Esophagus mucosa (tissue), 1 donor: ENCODE measurements at places on chromosomes 1 and 21. TPM values are rescaled to one million over a fixed set of nuclear protein-coding genes. Genes with fewer than 3 reads are reported as not detected.
A peak's percentile ranks its signal among the peaks of the same experiment; 100 is the strongest.

The OR2L8 gene
- total RNA-seq, result not detected

GRCh38 chr1:208601561-208601960, 357.4 kb upstream of the PLXNA2 start:
- ATAC-seq, result no peak

- no peak for ATAC-seq
Observed at GRCh38 chr1:75100481-75101092, 33.6 kb upstream of the LHX8 start.

The RIIAD1 gene
- total RNA-seq, result not detected

- ATAC-seq, result peak; percentile 86
Observed at GRCh38 chr1:202861420-202862132, 27.4 kb downstream of the RABIF start.

GRCh38 chr1:198829944-198830343, 191.1 kb downstream of the PTPRC start:
- ATAC-seq, result no peak

DNA sequence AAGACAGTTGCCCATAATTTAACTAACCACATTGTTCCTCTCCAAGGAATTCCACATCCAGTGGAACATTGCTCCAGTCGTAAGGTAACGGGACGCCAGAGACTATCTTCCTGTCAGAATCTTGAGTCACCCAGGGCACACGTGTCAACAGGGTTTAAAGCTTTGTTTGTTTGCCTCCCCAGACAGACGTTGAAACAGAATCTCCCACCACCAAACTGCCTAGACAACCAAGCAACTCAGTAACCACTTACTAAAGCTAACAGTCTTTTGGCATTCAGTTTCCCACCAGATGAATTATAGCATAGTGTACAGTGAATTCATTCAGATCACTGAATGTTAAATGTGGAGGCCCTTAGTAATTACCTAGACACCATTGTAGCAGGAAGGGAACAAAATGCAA, 439.5 kb downstream of the PLPP3 start:
- ATAC-seq, result no peak

- ATAC-seq, result no peak
Observed at GRCh38 chr1:116218922-116219321, 107.7 kb downstream of the MAB21L3 start.

The FCRLA gene
- 0.56 TPM for total RNA-seq

The OR2T11 gene
- total RNA-seq, result not detected

DNA sequence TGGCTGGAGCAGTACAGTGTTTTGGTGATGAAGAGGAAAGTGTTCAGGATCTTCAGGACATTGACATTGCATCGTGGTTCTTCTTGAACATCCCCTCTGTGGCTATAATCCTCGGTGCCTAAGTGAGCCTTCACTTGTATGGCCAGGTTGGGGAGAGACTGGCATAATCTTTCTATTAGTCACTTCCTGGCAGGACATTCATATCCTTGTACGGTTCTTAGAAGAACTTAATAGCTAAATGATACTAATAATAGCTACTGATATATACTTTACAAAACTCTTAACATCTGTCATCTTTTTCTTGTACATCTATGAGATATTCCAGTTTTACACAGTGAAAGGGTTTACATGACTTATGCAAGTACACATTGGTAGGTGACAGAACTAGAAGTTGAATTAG, 35.8 kb downstream of the CELF3 start:
- peak; percentile 95 for ATAC-seq

- peak; percentile 55 for ATAC-seq
Observed at GRCh38 chr1:83098131-83098530, 900.8 kb downstream of the TTLL7 start.

The PPIAL4G gene
- not detected for total RNA-seq

GRCh38 chr1:4626560-4627319, 27.7 kb upstream of the AJAP1 start:
- no peak for ATAC-seq

GRCh38 chr1:168598892-168599291, 22.5 kb downstream of the XCL1 start:
- ATAC-seq, result no peak

The OR2L5 gene
- not detected for total RNA-seq

- ATAC-seq, result no peak
Observed at GRCh38 chr21:37529649-37530048, 163.1 kb downstream of the DYRK1A start.

DNA sequence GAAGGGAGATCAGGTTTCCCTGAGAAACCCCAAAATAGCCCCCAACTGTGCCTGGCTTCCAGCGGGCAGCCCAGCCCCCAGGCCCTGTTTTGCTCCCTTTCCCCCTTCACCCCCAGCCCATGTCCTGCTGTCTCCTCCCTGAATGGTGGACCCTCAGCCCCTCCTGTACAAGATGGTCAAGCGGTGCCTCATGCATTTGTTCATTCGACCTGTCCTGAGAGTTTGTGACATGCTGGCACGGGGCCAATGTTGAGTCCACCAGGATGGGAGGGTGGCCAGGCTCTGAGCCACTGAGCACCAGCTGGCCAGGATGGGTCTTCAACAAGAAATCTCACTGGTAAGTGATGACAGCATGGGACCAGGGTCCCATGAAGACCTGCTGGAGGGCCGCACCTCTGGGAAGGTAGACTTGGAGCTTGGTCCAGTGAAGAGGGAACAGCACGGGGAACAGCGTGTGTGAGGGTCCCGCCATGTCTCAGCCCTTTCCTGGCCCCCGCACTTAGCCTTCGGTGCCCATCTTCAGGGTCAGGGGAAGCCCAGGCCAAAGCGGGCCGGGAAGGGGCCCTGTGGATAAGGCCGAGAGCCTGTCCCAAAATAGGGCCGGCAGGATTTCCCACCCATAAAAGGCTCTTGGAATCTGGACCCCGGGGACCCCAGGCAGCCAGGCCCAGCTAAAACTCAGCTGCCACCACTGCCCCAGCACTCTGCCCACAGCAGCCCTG, at the start of gene CALML6:
TSS of gene CALML6 (plus strand) at position 290 of the 722 bp plus-strand sequence. CDS start at position 311, 21 bp downstream.
- no peak for ATAC-seq

DNA sequence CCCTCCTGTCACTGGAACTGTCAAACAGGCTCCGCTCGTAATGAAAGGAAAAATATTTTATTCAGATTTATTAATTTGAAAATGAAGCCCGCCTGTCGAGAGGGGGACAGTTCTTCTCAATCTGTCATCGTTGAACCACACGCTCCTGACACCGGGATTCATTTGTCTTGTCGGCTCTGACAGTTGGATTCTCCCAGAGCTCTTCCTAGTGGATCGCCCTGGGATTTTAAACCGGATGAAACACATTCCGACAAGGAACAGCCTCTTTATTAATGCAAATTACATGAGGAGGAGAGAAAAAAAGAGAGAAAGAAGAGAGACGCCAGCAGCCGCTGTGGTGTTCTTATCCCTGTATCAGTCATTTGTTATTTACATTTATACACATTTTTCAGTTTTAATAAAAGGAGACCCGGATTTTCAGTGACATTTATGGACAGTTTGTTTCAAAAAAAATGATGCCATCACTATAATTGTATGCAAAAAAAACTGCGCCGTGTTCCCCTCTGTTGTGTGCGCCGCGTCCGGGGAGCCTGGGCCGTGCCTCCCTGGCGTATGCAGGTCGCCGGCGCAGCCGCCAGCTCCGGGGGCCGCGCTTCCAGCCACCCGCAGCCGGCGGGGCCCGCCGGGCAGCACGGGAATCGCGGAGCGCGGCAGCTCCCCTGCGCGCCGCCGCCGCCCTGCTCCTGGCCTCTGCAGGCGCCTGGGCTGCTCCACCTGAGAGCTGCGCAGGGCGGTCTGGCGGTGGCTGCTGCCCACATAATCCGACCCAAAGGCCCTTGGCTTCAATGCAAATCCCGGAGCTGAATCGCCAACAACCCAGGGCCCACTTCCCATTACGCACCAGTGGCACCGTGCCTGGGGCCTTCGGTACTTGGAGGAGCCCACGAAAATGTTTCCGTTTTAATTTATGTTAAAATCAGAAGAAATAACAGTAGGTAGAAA, 237.9 kb upstream of the PBX1 start:
- ATAC-seq, result peak; percentile 26

GRCh38 chr1:161379071-161379470, 11.4 kb upstream of the CFAP126 start:
- ATAC-seq, result no peak

DNA sequence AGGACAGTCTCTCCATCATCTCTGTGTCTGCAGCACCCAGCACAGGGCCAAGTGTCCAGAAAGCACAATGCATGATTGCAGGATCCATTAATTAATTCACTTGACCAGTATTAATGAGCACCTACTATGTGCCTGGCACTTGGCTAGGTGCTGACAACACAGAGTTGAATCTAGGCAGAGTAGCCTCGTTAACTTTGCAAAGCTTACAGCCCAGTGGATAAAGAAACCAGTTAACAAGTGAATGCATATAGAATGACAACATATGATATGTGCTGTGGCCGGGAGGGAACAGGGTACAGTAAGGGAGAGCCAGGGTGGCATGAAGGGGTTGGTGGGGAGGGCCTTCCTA, 10.9 kb downstream of the SLC1A7 start:
- no peak for ATAC-seq

The KCNA2 gene
- total RNA-seq, result 1.2 TPM

DNA sequence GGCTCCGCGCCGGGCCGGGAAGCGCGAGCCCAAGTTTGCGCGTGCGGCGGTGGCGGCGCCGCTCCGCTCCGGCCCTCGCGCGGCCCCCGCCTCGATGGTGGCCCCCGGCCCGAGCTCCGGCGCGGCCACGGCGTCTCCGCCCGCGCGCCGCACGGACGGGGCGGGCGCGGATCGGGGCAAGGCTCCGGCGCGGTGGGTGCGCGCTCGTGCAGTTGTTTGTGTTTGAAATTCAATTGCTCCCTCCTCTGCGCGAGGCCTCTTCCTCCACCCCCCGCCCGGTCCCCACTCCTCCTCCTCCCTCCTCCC, at the start of gene HDGF:
TSS of gene HDGF (minus strand) at position 225 of the 306 bp plus-strand sequence. CDS start 246 bp downstream, outside the sequence.
- ATAC-seq, result no peak

- ATAC-seq, result no peak
Observed at GRCh38 chr1:10620776-10621175, 146.0 kb downstream of the PEX14 start.

The RGS7 gene
- not detected for total RNA-seq

DNA sequence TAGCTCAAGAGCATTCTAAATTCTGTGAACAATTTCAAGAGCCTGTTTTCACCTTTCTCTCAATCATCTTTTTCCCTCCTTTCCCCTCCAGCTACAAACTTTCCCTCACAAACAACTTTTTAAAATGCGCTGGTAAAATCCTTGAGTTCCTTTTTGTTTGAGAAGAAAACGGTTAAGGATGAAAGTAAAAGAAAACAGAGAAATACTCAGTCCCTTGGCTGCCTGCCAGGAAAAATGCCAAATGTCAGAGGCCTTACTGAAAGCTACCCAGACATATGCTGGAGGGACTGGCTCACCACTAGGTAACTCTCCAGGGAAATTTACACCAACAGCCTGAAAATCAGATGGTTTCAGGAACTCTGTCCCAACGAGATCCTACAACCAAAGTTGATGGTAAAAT, 11.0 kb upstream of the SERBP1 start:
- ATAC-seq, result no peak

The COL9A2 gene
- 0.64 TPM for total RNA-seq

The AMPD1 gene
- not detected for total RNA-seq

DNA sequence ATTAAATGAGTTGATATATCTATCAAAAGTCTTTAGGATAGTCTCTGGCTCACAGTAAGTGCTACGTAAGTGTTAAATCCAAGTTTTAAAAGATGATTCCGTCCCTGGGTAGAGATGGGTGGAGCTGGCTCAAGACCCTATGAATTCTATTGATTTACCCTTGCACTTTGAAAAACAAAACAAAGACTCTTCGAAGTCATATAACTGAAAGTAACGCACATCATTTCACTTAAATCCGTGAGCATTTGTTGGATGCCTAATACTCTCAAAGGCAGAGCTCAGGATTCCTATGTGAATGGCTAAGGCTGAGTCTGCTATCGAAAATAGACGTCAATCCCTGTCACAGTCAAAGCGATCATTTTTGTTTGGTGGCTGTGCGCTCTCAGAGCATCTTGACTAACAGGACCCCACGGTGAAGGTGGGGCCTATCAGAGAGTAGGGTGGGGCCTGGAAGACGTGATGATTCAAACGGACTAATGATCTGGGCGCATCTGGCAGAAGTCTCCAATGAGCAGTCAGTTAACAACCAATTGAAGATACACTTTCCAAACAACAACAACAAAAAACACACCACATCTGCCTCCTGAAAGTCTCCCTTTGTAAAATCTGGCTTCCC, 1.2 kb upstream of the NUCKS1 start:
- no peak for ATAC-seq

GRCh38 chr1:162305969-162306368, 70.7 kb downstream of the SPATA46 start:
- peak; percentile 42 for ATAC-seq

GRCh38 chr1:28322194-28322593, 6.6 kb upstream of the MED18 start:
- ATAC-seq, result peak; percentile 82

The CADM3 gene
- total RNA-seq, result 0.48 TPM

GRCh38 chr1:112253366-112253765, 142.6 kb upstream of the CTTNBP2NL start:
- ATAC-seq, result no peak
